ENCODE measurements at places on chromosomes 6 and 20.

DNA sequence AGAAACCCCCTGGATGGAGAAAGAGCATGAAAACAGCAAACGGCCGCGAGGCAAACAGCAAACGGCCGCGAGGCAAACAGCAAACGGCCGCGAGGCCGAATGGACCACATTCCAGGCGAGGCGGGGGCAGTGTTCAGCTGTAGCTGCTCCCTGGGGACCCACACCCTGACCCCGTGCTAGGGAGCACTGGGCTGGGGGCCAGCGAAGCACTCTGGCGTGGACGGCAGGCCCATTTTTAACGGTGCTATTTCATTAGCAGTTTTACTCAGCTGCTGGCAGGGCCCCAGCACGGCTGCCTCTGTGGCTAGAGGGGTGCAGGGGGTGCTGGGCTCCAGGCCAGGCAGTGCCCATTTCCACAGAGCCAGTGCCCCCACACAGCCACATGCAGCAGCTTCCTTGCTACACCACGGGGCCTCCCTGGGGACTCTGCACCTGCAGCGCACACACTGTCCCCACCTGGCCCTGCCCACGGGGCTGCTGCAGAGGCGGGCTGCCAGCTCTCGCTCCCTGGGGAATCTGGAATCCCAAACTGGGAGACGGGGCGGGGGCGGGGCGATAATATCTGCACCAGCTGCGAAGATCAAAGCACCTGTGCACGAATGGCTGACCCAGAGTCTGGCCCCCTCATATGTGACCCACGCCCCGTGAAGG is 35.6 kb upstream of the SLCO4A1 start:
- DNase-seq, result no peak

GRCh38 chr6:12803486-12803885 is 86.9 kb downstream of the PHACTR1 start:
- DNase-seq, result no peak

DNA sequence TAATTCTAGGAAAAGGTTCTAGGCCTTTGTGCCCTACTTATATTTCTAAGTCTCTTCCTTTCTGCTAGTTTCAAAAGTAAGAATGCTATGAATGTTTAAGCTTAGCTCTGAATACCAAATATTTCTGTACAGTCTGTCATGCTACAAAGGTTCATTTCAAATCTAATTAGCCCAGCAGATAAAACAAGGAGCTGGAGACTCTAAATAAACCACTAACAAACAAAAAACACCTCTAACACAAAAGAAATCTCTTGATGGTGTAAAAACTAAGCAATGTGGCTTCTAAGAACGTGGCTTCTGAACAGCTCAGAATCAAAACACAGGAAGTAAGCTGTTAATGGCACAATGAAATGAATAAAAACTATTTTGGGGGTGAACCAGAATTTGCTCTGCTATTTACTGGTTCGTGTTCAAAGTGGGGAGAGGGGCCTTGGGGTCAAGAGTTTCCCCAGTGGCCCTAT is 198.3 kb downstream of the BCAS1 start:
- DNase-seq, result no peak

DNA sequence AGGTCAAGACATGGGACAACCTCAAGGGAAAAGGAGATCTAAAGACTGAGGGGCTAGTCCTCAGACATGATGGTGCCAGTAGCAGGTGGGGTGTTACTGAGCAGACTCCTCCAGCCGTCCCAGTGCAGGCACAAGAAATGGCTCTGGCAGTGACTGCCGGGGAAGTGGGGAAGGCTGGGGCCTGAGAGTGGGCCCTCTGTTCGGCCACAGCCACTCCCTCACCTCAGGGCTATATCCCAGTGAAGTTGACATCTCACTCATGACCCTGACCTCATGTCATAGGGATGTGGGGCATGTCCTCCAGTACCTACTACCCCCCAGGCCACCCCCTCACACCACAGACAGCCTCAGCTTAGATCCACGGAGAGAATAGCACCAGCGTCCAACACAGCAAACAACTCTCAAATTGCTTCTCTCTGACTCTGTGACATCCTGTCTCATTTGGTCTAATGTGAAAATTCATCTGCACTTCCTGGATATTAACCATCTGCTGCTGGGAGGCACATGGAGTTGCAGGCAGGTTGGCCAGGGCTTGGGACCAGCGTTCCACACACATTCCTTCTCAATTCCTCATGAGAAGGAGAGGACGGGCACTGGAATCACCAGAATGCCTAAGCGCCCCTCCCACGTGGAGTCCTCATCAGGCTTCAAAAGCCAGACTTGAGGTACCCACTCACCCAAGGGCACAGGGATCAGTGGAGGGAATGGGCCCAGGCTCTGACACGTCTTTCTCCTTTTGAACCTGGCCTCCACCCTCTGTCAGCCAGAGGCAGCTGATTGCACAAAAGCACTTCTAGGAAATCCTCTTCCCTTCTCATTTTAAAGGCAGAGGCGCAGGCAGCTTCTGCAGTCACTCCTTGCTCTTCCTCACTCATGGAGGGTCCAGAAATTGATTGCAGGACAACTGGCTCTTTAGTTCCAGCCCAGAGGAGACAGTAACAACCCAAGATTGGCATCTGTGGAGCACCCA is 163.6 kb upstream of the CST7 start:
- DNase-seq, result no peak

DNA sequence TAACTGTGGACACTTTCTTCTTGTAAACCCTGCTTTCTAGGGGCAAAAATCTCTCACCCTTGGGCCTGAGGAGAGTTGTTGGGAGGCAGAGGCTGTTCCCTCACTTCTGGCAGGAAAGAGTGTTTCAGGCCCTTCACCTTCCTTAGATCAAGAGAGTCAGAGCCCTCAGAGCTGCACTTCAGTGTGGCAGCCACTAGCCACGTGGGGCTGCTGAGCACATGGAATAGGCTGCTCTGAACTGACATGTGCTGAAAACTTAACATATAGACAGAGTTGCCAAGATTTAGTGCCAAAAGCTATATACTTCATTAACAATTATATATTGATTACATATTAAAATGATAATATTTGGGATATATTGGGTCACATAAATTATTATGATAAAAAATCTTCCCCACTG is 4.4 kb upstream of the LMBRD1 start:
- DNase-seq, result no peak

DNA sequence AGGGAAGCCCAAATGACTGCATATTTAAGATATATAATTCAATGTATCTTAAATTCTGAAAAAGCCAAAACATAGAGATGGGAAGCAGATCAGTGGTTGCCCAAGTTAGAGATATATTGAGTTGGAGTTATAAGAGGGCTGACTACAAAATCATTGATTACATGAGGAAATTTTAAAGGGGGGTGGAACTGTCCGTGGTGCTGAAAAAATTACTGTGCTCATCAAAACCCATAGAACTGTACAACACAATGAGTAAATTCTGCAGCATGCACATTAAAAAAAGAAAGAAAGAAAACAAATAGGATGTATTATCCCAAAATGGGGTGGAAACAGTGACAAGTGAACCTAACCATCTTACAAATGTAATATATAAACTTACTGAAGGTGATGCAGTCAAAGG is 100.9 kb downstream of the FUT9 start:
- DNase-seq, result no peak

DNA sequence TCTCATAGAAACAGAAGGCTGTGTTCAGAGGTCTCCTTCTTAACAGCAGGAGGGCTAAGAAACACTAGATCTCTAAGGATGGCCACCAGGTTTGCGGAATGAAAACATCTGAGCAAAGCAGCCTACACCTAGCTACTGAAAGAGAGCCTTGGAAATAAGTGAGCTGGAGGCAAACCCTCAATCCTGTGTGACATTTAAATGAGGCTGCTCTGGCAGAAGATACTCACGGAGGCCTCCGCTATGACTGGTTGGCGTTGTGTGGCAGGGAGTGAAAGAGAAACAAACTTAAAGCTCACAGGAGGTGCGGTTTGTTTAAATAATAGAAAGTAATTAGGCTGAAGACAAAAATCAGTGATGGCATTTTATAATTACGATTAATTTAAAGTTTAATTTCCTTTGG is 162.0 kb upstream of the RNF217 start:
- no peak for DNase-seq

- no peak for DNase-seq
These were observed 36.2 kb upstream of the SCUBE3 start for GRCh38 chr6:35177596-35177995.

GRCh38 chr6:53728570-53729194 is 63.1 kb upstream of the KLHL31 start:
- peak; percentile 23 for DNase-seq

DNA sequence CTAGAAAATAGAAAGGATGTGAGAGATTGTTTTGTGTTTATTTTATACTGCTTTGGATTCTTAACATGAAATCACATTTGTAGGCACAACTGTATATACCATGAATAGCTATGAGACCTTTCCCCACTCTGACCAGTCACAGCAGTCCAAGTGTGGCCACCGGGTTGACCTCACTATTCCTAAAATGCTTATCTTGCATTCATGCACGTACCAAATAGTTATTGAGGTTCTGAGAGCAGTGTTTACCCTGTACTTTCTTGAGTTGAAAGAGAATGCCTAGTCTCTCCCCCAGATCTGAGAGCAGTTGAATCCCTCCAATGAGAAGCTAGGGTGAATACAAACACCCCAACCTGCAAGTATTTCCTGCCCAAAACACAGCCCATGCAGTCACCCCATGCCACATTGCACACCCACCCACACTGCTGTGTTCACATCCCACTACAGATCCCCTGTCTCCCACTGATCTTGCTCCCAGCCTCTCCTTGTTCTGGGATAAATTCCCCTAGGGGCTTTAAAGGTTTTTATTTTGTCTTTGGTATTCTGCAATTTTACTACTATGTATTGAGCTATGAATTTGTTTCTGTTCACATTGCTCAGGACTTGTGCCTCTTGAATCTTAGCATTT is 51.6 kb downstream of the GOPC start:
- no peak for DNase-seq

DNA sequence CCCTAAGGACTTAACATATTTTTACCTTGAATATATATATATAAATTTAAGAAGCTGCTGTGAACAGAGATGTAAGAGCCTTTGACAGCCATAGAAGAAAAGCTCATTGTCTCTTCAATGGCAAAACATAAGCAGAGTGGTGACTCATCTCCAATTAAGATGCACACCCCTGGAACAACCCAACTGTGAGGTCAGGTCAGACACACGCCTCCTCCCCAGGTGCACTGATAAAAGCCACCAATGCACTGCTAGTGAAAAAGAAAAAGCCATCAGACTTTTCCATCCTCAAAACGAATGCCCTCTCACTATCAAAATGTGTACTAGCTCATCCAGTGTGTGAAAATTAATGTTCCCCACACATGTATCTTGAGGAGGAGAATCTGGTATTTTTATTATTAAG is 100.1 kb downstream of the SMLR1 start:
- DNase-seq, result no peak

DNA sequence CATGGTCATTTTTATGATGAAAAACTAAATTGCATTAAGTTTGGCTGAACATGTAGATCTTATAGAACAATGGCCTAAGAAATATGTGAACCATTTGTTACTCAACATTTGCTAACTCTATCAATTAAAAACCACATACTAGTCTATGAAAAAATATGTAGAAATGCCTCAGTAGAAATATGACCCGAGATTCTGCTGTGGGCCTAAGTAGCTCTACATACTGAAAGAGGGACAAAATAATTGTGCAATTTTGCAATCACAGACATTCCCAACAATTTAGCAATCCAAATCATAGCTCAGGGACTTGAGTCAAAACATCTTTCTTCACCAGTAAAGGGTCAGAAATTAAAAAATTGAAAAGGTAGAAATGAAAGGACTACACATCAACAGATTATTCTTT is 619.0 kb downstream of the FRK start:
- no peak for DNase-seq

DNA sequence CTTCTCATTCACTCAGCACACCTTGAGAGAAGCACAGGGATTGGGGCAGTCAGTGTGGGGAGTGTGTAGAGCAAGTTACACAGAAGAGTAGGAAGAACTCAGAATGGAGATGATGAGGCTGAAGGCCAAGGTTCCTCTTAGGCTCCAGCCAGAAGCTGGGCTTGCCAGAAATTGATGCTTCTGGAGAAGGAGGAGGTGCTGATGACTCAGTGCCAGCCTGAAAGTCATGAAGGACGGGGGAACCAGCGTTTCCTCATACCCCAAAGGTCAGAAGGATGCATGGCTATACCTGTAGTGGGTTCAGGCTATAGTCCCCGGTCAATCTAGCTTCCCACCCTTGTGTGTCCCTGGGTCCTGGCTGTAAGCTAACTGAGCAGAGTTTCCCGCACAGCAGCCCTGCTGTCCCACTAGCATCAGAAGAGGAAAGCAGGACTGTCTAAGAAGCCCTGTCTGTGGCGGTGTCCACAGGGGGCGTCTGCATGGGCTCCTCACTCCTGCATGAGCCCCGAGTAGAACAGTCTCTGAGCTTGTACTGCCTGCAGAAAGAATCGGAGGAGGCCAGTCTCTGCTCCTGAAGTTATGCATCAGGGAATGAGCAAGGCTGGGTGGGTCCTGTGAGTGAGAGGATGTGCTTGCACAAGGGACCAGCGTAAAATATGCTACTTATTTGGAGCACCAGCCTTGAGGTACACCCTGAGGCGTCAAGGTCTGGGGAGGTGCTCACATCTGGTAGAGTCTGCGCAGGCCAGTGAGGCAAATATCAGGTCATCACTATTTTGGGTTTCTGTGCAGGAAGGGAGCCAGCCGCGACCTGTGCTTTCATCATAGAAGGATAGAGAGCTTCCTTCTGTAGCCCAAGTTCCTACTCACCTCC is 148.5 kb downstream of the MRPL14 start:
- no peak for DNase-seq
